CD4-positive, alpha-beta T cell treated with Interleukin-4 for 1 hour (primary cell): ENCODE measurements at places on chromosomes 11 and 22.

DNA sequence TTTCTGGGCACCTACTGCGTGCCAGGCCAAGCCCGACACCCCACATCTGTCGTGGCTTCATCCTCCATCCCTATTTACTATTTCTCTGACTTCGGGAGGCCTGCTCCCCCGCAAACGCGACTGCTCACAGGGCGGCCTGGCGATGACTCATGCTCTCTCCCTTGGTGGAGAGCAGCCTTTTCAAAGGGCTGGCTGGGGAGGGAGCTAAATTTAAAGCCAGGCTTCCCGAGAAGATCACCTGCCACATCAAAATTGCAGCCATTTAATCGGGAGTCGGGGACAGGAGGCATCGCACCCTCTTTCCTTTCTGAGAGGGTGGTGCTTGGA lies 24.9 kb upstream of the SHISAL1 start:
- DNase-seq, result no peak

DNA sequence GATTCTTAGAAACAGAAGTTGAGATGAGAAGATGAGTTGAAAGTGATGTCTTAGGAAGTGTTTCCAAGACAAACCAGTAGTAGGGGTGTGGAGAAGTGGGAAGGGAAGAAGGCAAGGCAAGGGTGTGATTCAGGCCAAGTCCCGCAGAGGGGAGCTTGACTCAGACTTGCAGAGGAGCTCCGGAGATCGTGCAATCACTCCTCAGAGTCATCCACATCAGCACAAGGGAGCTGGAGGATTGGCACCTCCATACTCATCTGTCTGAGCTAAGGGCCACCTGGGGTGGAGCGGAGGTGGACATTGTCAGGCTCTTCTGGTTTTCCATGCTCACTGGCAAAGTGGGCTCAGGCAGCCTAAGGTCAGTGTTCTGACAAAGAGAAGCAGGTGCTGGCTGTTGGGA lies 44.4 kb downstream of the CHRDL2 start:
- no peak for DNase-seq

- DNase-seq, result no peak
Measured at GRCh38 chr11:12413141-12414052, 36.0 kb downstream of the PARVA start.

- no peak for DNase-seq
Measured at GRCh38 chr11:12842933-12843636, 166.0 kb upstream of the RASSF10 start.

DNA sequence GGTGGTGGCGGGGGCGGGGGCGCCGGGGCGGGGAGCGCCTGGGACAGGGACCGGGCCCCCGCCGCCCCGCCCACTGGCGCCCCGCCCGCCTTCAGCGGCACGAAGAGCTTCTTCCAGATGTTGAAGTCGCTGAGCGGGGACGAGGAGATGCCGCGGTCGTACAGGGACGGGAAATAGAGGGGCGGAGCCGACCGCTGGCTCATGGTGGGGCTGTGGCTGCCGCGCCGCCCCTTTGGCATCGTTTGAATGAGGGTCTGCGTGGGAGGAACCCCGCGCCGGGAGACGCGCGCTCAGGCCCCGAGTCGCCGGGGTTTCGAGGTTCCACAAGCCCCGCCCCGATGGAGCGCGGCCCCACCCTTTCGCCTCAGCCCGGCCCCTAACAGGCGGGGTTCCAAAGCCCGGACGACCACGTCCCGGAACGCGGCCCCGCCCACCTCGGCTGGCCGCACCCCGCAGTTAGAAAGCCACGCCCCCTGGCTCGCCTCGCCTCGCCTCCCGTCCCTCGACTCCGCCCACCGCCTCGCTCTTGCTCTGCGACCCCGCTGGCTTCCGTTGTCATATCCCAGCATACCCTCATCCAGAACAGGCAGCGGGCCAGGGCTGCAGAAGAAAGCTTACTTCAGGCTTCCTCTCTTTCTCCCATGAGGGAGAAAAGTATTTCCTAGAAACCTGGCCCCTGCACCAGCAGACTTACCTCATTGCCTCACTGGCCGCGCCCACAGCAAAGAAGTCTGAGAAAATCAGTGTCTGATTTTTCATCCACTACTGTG lies at the start of gene C11orf91:
TSS of gene C11orf91 (minus strand) at position 325 of the 770 bp plus-strand sequence. CDS start at position 239, 86 bp downstream.
- DNase-seq, result peak; percentile 91

- DNase-seq, result no peak
Measured at GRCh38 chr11:92892802-92893684, 76.4 kb upstream of the MTNR1B start.

DNA sequence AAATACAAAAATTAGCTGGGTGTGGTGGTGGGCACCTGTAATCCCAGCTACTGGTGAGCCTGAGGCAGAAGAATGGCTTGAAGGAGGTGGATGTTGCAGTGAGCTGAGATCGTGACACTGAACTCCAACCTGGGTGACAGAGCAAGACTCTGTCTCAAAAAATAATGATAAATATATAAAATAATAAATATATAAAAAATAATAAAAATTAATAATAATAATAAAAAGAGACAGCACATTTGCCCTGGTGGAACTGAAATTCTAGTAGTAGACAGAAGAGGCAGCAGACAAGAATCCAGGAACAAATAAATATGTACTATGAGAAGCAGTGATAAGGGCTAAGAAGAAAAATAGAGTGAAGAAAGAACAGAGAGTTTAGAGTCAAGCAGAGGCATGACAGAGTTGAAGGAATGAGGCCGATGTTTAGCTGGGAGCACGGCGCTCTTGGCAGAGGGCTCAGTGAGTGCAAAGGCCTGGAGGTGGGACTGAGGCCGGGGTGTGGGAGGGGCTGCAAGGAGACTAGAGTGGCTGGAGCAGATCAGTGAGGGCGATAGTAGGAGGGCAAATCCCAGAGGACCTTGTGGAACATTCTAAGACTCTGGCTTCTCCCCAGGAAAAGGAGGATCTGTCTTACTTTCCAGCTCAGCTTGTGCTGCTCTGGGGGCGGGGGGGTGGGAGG lies 410.3 kb downstream of the MN1 start:
- DNase-seq, result no peak
